ENCODE measurements at places on chromosomes 6 and 20.

DNA sequence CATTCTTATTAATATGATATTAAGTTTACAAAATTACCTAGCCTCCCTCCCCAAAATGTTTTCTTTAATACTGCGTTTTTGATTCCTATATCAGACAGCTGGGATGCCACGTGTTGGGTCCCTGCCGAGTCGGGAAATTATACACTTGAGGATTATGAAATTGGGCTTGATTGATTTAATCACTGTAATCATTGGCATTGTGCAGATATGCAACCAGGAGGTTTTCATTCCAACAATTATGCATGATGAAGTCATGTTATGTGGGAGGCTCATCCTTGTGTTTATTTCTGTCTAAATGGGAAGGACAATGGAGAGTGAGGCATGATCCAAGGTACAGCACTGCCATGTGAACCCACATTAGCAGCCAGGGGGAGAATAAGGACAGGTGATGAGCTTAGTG, 30.6 kb upstream of the RIPOR2 start:
- DNase-seq = no peak

- DNase-seq = peak; percentile 26
Observed at GRCh38 chr6:579339-579738, 77.6 kb downstream of the HUS1B start.

DNA sequence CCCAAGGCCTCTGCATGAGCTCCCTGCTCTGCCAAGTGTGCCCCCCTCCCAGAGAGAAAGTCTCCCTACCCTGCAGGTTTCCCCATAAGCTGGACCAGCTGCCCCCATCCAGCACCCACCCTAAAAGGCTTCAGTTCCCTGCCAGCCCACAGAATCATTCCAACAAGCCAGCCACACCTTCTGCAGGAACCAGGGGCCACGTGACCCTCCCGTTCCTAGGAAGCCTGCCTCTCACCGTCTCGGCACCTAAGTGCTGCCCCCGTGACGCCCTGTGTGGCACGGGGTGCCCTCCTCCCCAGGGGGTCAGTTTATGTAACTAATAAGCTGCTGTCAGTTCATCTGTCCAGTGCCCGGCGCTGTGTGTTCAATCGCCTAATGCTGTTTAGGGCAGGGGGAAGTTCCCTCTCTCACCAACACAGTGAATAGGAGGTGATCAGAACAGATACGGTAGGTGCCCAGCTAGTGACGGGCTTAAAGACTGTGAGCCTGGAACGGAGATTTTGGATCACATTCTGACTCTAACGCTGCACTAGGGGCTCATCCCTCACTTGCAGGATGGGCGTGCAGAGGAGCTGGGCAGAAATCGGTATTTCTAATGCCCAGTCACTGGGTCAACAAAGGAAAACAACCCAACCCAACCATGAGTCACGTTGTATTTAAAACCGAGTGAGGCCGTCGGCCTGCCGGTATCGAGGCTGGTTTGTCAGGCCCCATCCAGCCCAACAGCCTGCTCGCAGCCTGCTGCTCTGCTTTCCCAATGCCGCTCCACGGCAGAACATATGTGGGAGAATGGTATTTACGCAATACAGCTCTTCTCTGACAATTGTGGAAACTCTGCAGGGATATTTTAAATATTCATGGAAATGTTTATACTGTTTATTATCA, 56.0 kb downstream of the RAMACL start:
- DNase-seq = peak; percentile 30

GRCh38 chr6:20328266-20328923, 73.3 kb upstream of the E2F3 start:
- DNase-seq = no peak

- DNase-seq = peak; percentile 5
Observed at GRCh38 chr6:142242269-142242668, 59.5 kb upstream of the ADGRG6 start.

DNA sequence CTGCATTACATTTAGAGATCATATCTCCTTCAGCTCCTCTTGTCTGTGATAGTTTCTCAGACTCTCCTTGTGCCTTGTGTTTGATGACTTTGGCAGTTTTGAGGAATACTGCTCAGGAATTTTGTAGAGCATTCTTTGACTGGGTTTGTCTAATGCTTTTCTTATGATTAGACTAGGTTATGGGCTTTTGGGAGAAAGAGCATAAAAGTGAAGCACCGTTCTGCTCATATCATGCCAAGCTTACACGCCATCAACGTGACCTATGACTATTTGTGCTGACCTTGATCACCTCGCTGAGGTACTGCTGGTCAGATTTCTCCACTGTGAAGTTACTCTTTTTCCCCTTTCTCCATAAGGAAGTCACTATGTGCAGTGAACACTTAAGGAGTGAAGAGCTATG, 256.0 kb downstream of the LY86 start:
- DNase-seq = no peak

GRCh38 chr20:34875642-34876405, 588 bp upstream of the ACSS2 start:
- no peak for DNase-seq

DNA sequence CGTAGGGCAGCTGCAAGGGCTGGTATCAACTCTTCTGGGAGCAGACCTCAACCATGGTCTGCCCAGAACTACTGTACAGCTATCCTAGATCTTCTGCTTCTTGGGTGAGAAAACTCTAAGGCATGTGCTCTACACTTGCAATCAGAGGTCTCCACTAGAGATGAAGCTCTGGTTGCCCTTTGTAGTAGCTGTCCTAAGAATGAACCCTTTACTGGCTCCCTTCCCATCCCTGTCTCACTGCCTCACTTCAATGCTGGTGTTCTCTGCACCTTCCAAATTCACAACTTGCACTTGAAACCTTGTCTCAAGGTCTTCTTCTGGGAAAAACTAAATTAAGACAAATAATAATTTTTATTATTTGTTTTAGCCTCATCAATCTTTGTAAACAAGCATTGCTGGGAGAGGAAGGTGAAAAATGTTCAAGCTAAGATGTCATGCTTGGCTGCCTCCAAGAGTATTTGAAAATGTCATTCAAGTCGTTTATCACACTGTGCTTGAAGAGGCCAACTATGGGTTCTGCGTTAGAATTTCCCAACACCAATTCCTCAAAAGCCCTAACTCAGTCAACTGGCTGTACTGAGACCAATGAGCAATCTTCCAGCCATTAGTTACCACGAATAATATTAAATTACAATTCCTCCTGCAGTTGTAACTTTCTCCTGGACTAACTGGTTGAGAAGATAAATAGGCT, 255.7 kb upstream of the PRND start:
- no peak for DNase-seq

- DNase-seq = peak; percentile 79
Observed at GRCh38 chr6:26576929-26577719, 19.6 kb upstream of the ABT1 start.

DNA sequence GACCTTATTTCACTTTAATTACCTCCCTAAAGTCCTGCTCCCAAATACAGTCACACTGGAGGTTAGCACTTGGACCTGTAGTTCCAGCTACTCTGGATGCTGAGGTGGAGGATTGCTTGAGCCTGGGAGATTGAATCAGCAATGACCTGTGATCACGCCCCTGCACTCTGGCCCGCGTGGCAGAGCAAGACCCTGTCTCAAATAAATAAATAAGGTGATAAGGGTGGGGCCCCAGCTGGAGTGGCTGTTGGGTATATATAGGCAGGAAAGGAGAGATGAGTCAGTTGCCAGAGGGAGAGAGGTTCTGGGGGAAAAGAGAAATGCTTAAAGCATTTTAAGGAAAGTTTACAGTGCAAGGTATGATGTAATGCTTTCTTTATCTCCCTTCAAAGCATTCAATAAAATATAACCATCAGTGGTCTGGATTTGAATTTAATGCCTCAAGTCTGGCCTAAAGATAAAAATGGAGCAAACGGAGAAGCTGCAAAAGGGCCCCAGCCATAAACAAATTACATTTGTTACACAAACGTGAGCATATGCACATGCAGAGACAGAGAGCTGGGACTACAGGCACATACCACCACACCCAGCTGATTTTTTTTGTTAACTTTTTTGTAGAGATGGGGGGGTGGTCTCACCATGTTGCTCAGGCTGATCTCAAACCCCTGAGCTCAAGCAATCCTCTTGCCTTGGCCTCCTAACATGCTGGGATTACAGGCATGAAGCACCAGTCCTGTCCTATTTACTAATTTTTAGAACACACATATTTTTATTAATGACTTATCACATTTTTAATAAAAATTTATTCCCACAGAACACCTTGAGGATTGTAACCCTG, 6.1 kb upstream of the PM20D2 start:
- DNase-seq = no peak

DNA sequence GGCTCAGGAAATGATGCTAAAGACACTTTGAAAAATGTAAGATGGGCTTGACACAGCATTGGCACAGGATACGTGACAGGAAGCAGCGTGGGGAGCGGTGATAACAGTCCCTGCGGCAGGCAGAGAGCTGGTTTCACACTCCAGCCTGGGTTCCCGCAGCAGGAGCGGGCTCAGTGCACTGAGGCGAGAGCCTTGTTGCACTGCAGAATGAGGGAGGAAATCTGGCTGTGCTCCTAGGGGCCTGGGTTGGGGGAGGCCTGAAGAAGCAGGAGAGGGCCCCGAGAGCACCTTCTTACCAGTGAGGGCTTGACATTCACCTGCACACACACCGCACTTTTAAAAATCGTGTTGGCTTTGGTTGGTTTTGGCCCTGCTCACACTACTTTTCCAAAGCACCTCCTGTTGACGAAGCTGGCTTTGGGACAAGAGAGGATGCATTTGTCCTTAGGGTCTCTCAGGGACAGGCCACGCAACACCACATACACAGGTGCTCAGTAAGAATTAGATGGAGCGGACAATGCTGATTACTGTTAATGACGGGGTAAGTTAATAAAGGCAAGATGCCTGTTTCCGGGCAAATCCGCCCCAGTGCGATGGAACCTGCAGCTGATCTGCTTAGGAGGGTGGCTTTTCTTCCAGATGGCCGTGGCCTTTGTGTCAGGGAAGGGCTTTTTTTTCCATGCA, 49.4 kb upstream of the ARMC2 start:
- DNase-seq = no peak

DNA sequence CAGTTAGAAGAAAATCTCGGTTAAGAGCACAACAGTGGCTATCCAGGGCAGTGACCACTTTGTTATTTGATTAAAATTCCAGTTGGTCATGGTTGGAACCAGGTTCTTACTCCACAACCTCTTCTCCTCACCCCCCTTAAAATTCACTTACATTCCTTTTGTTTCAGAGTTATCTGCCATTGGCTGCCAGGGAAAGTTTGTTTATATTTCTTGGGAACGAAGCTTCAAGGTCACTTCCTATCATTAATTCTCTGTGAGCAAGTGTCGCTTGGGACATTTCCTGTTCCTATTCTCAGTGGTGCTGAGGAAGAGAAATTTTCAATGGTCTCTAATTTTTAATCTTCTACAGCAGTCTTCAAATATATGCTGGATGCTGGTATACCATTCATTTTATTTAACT, 121.1 kb upstream of the COL21A1 start:
- no peak for DNase-seq

DNA sequence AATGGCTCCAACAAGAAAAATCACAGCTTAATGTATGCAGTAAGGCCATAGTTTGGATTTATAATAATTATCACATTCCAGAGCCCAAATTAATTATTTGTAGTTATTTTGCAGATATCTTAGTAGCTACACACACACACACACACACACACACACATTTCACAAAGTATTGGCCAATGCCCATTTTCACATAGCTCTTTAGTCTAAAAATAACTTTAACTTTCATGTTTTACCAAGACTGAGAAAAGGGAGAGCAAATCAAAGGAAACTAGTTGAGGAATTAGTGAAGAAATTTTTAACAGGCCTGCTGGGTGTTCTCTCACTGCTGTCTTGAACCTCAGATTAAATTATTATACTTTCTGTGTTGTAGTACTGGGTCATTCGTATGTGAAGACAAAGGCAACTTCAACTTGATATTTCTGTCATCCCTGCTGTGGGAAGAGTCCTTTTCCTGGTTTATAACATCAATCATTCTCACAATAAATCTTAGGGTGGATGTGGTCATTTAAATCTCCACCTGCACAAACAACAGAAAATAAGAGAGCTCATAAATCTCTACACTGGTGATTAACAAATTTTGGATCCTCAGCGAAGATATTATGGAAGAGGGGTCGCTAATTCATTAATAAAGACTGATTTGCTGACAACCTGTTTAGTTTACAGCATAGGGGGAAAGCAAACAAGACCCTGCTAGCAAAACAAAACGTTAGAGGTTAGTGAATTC, 1.6 kb upstream of the TCF21 start:
- DNase-seq = no peak

- peak; percentile 95 for DNase-seq
Observed at GRCh38 chr6:64520050-64520449, 884.4 kb downstream of the PHF3 start.

GRCh38 chr20:33401921-33402369, 626 bp upstream of the CDK5RAP1 start:
- no peak for DNase-seq

DNA sequence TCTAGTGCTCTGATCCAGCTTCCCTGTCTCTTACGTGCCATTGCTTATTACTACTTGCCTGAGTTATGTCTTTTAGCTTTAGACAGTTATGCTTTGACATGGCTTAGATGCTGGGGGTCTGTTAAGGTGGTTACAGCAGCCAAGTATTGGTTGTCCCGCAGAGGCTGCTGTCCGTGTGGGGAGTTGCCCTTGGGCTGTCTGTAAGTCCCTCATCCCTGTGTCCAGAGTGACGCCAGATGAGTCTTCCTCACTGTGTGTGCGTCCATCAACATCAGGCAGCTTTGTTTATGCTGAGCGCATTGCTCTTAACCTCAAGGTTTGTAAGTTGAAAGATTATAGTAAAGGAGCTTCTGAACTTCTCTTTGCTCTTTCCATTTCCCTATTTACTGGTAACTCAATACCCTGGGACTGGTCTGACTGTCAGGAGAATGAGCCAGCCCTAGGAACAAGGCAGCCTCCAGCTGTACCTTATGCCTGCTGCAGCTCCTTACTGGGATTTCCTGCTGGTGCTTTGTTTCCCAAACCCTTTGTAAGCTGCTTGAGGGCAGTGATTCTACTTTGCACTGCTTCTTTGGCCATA, 7.2 kb downstream of the FAM120B start:
- no peak for DNase-seq

- DNase-seq = peak; percentile 94
Observed at GRCh38 chr20:39775110-39775509, 813.0 kb downstream of the DHX35 start.

- DNase-seq = no peak
Observed at GRCh38 chr6:130788954-130789353, 38.3 kb upstream of the SMLR1 start.

DNA sequence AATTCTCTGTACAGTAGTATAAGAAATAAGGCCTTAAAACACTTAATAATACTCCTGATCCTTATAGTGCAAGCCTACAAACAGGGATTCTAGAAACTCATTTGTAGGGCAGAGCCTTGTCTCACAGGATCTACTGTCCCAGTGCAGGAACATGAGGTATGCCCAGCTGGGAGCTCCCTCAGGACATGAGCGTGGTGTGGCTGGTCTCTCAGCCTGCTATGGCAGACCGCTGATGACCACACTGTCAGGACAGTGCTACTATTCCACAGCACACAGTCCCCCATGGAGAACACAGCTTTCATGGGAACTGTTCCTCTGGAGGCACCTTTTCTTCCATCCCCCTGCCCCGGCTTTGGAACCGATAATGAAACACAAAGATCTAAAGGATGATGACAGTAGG, 53.0 kb downstream of the SERAC1 start:
- DNase-seq = no peak

All from astrocyte of the spinal cord (primary cell).